ENCODE measurements at places on chromosomes 2 and 18.

- DNase-seq: peak; percentile 8
Measured at GRCh38 chr2:238970553-238971081, 122.7 kb downstream of the TWIST2 start.

DNA sequence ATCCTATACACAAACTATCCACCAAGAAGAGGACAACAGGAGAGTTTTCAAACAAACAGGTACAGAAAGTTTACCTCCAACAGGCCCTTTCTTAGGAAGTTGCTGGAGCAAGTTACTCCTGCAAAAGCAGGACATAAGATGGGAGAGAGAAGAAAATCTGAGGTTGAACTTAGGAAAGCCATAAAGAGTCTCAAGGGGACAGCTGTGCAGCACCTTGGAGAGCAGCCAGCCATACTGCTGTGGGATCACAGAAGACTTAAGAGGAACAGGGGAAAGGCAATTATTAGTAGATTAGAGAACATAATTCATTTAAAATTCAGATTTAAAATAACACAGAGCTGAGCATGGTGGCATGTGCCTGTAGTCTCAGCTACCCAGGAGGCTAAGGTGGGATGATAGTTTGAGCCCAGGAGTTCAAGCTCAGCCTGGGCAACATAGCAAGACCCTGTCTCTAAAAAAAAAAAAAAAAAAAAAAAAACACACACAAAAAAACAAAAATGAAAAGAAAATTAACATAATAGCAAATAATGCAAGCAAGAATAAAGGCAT lies 148.1 kb upstream of the SIX3 start:
- DNase-seq: no peak

DNA sequence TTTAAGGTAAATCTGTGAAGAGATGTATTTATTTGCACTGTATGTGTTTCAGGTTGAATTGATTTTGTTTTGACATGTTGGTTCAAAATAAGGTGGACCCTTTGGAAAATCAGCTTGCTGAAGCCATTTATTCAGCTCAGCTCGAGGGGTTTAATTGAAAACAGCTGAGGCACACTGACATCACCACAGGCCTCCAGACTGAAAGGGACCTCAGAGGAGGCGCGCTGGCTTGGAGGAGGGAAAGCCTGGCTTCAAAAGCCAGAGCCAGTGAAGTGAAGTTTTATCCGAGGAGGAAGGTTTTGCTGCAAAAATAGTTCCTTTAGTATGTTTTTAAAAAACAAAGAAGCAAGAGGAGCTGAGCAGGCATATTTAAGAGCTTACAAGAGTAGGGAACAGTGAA lies 26.9 kb upstream of the DNMT3A start:
- DNase-seq: no peak

GRCh38 chr2:203432811-203433210 lies 102.3 kb downstream of the RAPH1 start:
- DNase-seq: no peak

GRCh38 chr2:26542676-26543505 lies 65.0 kb upstream of the OTOF start:
- DNase-seq: no peak

DNA sequence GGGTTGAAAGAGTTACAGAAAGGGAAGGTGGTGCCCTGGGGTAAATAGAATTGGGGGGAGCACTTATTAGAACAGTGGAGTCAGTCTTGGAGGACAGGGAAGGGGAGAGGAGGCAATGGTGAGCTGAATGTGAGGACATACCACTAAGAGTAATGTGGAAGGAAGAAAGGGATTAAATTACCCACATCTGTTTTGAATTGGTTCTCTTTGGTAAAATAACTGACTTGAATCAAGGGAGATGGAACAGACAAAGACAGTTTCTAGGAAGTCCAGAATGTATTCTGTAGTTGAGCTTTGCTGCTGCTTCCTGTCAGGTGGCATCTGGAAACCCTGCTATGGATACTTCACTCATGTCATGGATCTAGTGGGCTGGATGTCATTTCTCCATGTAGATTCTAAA lies 6.7 kb downstream of the SETBP1 start:
- DNase-seq: no peak

DNA sequence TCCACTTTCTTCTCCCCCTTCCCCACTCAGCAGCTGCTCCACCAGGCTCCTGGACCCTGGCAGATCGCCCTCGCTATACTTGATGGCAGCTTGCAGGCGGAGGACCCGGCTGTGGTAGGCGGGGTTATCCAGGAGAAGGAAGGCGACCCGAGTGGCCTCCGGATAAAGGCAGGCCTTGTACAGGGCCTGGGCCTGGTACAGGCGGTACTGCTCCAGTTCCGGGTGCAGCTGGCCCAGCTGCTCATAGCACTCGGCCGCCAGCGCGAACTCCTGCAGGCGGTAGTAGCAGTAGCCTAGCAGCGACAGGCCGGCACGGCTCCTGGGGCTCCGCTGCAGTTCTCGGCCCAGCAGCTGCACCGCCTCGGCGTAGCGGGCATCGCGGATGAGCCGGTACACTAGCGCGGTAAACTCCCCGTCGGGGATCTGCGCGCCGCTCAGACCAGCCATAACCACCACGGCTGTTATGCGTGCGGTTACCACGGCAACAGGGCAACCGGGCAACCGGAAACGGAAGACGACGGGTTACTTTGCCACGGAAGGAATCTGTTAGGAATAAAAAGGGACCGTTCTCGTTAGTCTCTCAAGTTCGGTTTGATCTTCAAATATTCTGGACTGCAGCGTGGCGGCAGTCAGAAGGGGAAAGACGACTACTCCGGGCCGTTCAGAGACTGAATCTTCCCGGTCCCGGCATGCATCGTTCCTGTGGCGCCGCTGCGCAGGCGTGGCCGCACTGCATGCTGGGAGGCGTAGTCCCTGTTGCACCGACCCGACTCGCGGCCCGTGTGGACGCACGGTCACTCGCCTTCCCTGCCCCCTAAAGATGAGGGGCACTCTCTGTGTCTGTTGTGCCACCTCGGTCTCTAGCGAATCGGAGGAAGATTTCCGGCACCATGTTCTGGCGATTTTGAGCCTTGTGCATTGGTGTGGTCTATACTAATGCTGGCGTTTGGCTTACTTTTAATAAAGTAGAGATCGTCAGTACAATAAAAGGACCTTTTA lies 226.0 kb downstream of the AGPS start:
- DNase-seq: peak; percentile 68

GRCh38 chr2:3041841-3042600 lies 335.6 kb downstream of the EIPR1 start:
- no peak for DNase-seq

GRCh38 chr2:240419723-240420122 lies 15.7 kb upstream of the GPC1 start:
- DNase-seq: no peak

GRCh38 chr2:45130736-45131135 lies 121.5 kb upstream of the SIX2 start:
- DNase-seq: no peak

DNA sequence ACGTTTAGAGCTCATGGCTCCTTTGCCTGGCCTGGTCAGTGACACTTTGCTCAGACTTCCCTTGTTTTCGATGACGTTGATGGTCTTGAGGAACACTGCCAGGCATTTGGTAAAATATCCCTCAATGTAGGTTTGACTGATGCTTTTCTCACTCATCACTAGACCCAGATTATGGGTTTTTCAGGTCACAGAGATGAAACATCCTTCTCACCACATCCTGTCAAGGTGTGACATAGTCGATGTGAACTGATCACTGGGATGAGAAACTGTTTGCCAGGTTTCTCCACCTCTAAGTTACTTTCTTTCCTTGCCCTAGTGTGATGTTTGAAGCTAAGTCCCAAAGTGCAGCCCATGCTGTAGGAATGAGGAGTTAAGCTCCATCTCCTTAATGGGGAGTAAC lies 81.5 kb downstream of the AFF3 start:
- no peak for DNase-seq

- no peak for DNase-seq
Measured at GRCh38 chr2:84781942-84782716, 98.8 kb downstream of the TRABD2A start.

DNA sequence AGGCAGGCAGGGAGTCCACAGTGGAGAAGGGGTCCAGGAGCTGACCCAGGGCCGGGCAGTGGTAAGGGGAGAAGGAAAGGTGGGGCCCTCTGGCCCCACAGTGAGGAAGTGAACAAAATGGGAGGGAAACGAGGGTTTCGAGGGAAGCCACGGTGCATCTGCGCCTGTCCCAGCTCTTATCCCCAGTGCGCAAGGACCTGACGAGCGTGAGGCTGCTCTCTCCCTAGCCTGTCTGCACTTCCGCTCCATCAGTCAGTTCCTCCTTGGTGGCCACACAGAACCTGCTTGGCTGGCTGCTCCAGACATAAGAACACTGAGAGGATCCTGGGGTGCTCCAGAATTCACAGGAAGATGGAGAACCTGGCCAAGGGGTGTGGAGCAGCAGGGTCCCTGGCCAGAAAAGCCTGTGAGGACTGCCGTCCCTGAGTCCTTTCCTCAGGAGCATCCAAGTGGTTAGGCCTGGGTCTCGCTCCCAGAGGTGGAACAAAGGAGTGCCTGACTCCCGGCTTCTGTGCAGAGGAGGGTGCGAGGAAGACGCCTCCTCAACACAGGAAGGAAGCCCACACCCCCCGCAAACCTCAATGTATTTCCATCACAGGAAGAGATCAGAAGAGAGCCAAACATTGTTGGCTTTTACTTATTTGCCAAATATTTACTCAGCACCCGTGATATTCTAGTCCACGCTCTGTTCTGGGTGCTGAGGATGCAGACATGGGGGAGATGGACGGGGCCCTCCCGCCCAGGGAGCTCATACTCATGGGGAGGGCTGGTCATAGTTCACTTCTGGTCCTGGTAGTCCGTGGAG lies 43.7 kb upstream of the SEMA4C start:
- DNase-seq: no peak

DNA sequence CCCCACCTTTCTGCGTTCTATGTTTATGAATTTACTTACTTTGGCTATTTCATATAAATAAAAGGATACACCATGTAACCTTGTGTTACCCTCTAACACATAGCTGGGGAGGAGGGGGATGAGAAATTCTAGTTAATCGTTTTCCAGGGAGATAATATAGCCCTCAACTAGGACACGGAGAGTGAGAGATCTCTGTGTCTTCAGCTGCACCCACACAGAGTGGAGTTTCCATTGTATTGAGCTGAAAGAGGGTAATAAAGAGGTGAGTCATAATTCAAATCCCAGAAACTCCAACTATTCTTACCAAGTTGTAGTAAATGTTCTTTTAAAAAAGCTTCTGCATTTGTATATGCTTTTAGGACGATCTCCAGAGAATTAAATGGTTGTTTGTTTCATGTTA lies 110.1 kb upstream of the SULT1C3 start:
- no peak for DNase-seq

DNA sequence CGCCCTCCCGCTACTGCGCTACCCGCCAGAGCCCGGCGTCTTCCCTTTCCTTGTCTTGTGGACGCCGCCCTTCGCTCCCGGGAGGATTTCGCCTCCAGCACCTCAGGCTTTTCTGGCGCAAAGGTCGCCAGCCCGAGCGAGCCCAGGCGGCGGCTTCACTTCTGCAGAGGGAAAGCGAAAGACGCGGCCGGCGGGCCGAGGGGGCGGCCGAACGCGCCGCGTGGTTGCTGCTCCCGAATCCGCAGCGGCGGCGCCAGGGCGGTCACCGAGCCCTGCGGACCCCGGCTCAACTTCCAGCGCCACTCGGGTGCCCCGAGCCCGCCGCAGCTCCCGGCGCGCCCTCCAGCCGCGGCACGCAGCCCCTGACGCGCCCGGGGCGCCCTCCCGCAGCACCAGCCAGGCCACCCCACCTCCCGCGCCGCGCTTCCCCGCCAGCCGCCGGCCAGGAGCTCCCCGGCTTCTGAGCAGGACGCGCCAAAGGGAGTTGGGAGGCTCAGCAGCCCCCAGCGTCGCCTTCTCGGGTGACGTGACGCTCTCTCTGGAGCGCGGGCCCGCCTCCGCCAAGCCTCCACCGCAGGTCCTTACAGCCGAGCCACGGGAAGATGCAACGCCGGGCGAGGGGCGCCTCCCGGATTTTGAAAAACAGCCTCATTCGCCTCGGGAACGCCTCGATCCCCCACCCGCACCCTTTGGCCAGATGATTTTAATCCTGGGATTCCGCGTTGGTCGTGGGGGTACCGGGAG lies 84.9 kb upstream of the EPB41L3 start:
- no peak for DNase-seq

DNA sequence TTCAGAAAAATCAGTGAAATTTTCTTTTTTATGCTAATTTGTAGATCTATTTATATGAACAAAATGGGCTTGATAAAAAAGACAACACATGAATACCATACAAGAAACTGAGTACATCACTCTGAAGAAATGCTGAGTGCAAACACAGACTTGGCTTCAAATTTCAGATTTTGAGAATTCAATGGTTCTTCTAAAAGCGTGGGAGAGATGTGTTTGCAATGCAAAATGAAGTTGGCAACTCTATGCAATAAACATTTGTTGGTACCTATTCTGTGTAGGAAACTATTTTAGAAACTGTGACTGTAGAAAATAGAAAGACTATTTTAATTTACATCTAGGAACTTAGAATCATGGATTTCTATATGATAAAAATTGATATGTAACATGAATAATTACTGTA lies 1834.1 kb upstream of the CELF4 start:
- no peak for DNase-seq

- DNase-seq: no peak
Measured at GRCh38 chr2:176085861-176086771, 2.4 kb upstream of the EVX2 start.

GRCh38 chr18:11902522-11903292 lies 5.4 kb downstream of the MPPE1 start:
- no peak for DNase-seq

DNA sequence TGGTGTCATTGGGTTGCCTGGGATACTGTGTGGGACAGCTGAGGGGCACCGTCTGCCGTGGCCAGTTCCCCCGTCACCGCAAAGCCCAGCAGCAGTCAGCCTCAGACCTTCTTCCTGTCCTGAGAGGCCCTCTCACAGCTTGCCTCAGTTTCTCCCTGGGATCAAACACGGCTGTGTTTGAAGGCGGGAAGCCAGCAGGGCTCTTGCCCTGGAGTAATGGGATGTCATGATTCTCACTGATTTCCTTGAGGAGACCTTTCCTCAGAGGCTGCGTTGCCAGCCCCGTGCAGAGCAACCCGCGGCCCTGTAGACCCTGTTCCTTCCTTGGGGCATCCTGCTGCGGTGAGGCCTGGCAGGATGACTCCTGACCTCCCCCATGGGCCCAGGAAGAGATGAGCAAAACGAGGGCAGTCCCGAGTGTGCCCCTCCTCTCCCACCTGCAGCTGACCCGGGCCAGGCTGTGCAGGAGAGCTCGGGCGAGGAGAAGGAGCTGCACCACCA lies 13.9 kb upstream of the NFATC1 start:
- DNase-seq: no peak

DNA sequence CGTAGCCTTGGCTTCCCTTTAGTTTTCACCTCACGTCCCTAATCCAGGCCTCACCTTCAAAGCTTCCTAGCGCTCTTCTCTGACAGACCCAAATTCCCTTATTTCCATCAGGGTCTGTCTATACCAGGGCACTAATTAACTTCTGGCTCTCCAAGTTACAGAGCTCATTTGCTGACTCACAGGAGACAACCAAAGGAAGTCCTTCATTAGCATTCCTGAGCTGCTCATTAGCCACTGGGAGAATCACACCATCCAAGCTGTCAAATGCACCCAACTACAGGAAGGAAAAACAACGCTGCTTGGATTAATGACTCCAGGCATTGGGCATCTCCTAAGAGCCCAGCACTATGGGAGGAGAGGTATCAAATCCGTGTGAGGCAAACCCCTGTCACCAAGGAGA lies 109.8 kb upstream of the ALK start:
- DNase-seq: no peak

GRCh38 chr2:199602271-199602895 lies 144.6 kb upstream of the SATB2 start:
- DNase-seq: no peak

- no peak for DNase-seq
Measured at GRCh38 chr2:55840460-55840859, 83.1 kb downstream of the EFEMP1 start.

Data from stimulated activated CD4-positive, alpha-beta T cell treated with anti-CD3 and anti-CD28 coated beads, Interleukin-1b, Interleukin-23, amount 100 ng/mL, for 1 hour (primary cell).